Inflammatory macrophage treated with lipopolysaccharide for 1 hour (primary cell): ENCODE measurements at places on chromosomes 2 and 18.

- DNase-seq, result no peak
These were observed 43.8 kb upstream of the LTBP1 start for GRCh38 chr2:32902986-32903385.

DNA sequence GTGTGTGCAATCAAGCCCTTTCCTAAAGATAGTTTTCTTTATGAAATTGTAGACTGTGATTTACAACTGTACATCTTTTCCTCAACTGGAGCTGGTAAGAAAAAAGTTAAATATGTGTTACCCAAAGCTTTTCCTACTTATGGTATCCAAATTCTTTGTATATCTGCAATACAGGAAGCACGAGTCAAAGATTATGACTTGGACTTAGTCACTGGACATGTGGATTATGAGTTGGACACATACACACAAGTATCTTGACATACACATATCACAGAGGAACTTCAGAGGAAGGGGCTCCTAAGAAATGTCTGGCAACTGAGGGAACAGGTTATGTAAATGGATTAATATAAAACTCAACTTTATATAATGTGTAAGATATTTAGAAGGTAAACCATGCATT, 35.2 kb downstream of the PRELID3A start:
- peak; percentile 17 for DNase-seq

DNA sequence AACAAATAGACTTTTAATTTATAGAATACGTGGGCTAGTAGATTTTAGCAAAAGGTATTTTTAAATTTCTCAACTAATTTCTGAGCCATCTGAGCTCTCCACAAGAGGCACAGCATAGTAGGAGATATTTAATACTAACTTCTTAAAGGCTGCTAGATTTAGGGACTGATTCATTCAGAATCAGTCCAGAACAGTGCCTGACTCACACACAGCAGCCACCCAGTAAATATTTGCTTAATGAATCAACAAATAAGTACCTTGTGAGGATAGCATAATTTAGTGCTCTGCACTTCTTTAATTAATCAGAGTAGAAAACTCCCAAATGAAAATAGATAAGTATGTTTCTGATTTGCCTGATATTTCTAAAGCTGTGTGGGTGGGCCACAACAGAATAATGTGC, 35.6 kb upstream of the SYT4 start:
- no peak for DNase-seq

GRCh38 chr2:120867290-120868241, 131.9 kb downstream of the GLI2 start:
- DNase-seq, result no peak
